Stimulated activated CD8-positive, alpha-beta memory T cell treated with anti-CD3 and anti-CD28 coated beads, Interleukin-7, amount 100 ng/mL, for 24 hours (primary cell): ENCODE measurements at places on chromosomes 3 and 15.

DNA sequence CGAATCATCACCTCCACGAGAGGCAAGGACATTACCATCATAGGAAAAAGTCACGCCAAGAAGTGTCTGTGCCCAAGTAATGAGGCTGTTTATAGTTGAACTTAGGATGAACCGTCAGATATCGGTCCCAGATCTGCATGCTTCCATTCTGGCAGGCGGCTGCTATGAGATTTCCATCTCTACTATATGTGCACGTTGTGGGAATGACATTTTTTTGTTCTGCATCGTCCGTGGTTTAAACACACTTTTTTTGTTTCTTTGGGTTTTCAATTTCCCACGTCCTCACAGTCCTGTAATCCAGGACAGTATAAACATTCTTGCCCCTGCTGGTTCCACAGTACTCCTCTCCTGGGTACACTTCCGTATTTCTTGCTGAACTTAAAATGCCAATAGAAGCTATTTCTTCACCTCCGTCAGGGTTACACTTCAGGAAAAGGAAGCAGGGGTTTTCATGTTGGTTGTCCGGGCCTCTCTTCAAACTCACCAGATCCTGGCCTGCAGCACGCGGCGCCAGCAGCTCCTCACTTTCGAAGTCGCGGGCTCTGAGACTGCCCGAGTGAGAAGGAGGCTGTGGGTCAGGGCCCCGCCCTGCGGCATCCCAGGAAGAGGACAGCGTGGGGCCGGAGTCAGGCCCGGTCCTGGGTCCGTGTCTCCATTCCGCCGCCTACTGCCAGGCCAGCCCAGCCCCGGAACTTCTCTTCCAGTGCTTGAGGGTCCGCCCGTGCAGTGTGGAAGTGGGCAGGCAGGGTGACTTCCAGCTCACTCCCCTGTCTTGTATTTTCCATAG lies 9.8 kb upstream of the TM4SF4 start:
- no peak for DNase-seq

DNA sequence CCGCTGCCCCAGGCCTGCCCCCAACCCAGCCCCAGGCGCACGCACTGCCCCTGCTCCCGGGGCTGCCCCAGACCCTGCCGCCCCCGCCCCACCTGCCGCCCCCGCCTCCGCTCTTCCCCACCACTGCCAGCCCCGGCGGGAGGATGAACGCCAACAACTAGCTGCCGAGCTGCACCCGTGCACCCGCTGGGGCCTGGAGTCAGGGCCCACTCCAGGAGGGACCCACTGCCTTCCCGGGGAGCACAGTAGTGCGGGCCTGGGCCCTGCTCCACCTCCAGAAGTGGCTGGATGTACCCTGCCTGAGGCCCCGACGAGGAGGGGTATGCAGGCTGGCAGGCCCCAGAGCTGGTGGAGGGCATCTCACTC lies 10.9 kb downstream of the ZBTB47 start:
- DNase-seq: no peak

DNA sequence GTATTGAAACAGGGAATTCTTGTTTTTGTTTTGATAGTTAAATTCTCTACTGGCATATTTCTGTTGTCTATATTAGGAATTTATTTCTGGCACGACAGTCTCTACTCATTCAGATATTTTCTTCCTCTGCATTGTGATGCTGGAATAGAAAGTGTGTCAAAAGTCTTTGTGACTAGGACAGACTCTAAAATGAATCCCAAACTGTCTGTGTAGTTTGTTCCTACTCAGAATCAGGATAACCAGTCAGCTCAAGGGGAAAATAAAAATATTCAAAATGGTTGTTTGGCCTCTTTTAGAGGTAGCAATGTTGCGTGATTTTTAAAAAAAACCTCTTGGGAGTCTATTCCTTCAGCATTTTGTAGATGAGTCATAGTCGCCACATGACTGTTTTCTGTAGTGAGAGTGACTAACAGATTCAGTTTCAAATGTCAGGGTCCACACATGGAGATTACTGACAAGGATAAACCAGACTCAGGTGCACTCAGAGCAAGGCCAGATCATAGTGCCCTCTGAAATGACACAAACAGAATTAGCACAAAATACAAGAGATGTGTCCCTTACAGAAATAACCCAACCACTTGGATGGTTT lies 13.1 kb downstream of the SLC7A14 start:
- no peak for DNase-seq

GRCh38 chr3:190608850-190609589 lies 95.1 kb downstream of the IL1RAP start:
- no peak for DNase-seq

- no peak for DNase-seq
Measured at GRCh38 chr3:64837126-64837738, 149.4 kb upstream of the ADAMTS9 start.

DNA sequence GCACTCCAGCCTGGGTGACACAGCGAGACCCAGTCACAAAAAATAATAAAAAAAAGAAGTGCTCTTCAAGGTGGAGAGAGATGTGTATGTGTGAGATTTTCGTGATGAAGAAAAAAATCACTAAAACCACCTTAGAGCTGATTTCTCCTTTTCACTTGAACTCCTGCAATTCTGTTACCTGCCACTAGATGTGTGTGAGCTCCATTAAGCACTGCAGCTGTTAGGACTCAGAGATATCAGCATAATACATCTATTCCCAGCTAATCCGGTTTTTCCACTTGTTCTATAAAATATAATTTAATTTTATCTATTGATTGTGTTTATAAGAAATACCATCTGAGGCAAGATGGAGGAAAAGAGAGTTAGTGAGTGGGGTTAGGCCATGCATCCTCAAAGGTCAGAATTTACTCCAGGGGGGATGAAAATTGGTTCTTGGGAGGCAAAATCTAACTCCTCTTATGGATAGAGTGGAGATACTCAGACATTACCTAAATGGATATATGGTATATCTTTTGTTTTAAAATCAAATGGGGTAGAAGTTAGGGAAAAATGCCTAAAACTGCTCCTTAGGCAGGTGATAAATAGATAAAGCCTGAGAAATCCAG lies 152.7 kb downstream of the IL20RB start:
- DNase-seq: no peak

- no peak for DNase-seq
Measured at GRCh38 chr3:133949438-133949837, 53.8 kb upstream of the RAB6B start.

GRCh38 chr15:90857337-90857736 lies 11.1 kb upstream of the FURIN start:
- no peak for DNase-seq
